ENCODE measurements at places on chromosomes 2 and 18.

DNA sequence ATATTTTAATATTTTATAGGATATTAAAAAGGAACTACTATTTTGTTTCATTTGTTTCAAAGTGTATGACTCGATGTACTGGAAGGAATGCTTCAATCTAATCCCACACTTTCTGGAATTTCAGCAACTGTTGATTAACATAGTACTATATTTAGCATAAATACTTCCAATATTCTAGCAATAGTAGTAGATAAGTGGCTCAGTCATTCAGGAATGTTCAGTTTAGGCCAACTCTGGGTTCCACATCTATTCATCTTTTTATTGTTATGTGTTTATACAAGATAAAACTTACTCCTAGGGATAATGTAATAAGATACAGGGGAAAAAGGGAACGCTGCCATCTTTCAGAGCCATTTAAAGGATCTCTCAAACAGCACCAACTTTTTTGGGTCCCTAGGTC, 22.3 kb upstream of the ORC2 start:
- peak; percentile 65 for DNase-seq

- peak; percentile 14 for DNase-seq
Observed at GRCh38 chr2:167783261-167784083, 463.9 kb downstream of the STK39 start.

GRCh38 chr2:121529439-121530211, 1.1 kb upstream of the RNU4ATAC start:
- DNase-seq = peak; percentile 65

- DNase-seq = peak; percentile 49
Observed at GRCh38 chr2:10654069-10654468, 35.7 kb downstream of the NOL10 start.

DNA sequence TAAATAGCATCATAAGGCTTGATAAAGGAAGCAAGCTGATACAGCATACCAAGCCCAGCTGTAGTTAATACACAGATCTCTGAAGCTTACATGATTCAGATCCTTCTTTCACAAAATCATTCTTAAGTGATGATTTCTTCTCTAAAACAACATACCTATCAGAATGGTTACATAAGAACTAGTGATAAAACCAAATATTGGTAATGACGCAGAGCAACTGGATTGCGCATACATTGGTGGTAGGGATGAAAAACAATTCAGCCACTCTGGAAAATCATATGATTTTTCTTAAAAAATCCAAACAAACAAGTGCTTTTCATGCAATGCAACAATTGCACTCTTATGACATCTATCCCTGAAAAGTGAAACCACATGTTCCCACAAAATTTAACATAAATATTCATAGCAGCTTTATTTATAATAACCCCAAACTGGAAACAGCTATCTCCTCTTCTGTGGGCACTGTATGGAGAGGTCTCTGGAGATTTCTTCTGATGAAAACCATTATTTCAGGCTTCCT, 153.6 kb upstream of the DSEL start:
- peak; percentile 89 for DNase-seq

All from fibroblast of skin of back (primary cell).